ENCODE measurements at places on chromosomes 7 and 10.

DNA sequence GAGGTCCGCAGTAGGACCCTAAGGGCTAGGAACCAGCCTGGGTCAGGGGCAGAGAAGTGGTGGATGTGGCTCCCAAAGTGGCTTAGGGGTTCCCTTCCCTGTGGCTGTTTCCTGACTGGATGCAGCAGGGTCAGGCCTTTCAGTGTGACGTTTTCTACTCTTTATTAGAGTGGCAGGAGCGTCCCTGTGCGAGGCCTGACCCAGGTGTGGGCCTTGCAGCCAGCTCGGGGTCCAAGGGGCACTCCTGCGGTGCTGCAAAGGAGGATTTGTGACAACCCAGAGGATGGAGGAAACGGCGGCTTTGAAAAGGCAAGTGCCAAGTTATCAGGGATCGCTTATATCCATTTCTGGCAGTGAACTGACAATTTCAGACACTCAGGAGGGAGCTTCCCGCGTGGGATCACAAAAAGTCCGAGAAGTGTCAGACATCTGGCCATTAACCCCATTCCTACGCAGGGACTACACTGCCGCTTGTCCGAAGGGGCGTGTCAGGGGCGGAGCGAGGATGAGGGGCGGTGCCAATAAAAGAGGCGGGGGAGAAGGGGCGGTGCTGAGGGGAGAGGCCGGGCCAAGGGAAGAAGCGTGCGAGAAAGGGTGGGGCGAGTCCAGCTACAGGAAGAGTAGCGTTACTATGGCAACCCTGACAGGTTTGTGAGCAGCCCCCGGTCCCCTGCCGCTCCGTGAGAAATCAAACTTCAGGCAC lies 98.8 kb upstream of the ZNF722 start:
- DNase-seq: peak; percentile 82

DNA sequence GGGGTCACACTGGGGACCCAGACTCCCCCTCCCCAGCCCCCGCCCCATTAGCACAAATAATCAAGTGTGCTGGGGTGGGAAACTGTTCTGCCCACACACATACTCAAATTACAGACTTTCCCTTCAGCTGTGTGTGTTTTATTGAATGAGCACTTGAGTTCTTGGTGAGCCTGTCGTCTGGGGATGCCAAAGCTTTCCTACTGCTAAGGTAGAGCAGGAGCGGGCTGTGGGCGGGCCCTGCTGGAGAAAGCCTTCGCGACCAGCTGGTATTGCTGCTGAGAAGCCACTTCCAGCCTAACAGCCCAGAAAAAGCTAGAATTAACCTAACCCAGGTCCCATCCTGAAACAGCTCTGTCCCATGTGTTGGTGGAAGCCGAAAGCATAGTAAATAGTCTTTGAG lies 87.0 kb upstream of the KMT2E start:
- no peak for DNase-seq

GRCh38 chr7:71361451-71362032 lies 229.6 kb downstream of the GALNT17 start:
- DNase-seq: no peak

- DNase-seq: no peak
Observed at GRCh38 chr7:85068799-85069198, 118.1 kb downstream of the SEMA3D start.

DNA sequence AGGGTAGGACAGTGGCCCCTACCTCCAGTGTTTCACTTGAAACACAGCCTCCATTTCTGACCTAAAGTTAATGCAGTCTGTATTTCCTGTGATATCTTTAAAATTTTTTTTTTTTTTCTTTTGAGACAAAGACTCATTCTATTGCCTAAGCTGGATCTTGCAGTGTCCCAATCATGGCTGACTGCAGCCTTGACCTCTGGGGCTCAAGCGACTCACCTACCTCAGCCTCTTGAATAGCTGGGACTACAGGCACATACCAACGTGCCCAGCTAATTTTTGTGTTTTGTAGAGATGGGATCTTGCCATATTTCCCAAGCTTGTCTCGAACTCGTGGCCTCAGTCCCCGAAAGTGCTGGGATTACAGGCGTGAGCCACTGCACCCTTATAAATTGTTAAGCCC lies 16.7 kb upstream of the MGAM2 start:
- DNase-seq: no peak

DNA sequence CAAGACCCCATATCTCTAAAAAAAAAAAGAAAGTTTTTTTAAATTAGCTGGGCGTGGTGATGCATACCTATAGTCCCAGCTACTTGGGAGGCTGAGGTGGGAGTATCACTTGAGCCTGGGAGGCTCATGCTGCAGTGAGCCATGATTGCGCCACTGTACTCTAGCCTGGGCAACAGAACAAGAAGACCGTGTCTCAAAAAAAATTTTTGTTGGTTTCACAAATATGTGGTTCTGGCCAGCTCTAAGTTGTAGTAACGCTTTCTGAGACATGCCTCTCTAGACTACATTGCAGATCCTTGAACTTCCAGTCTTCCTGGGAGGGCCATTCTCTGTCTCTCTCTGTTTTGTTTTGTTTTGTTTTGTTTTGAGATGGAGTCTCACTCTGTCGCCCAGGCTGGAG lies 24.6 kb upstream of the RHBDD2 start:
- DNase-seq: no peak

GRCh38 chr10:91049296-91049987 lies 128.6 kb upstream of the ANKRD1 start:
- DNase-seq: no peak

DNA sequence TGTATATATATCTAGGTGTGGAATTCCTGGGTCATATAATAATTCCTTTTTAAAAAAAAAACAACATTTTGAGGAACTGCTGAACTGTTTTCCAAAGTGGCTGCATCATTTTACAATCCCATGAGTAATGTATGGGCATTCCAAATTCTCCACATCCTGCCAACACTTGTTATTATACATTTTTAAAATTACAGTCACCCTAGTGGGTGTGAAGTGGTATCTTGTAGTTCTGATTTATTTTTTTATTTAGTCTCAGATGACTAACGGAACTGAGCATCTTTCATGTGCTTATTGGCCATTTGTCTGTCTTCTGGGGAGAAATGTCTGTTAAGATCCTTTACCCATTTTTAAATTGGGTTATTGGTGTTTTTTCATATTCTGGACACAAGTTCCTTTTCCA lies 12.0 kb upstream of the KLHL7 start:
- DNase-seq: no peak

GRCh38 chr10:19828278-19829049 lies 12.2 kb downstream of the PLXDC2 start:
- no peak for DNase-seq

- DNase-seq: no peak
Observed at GRCh38 chr10:93995598-93996271, 2.0 kb downstream of the PLCE1 start.

DNA sequence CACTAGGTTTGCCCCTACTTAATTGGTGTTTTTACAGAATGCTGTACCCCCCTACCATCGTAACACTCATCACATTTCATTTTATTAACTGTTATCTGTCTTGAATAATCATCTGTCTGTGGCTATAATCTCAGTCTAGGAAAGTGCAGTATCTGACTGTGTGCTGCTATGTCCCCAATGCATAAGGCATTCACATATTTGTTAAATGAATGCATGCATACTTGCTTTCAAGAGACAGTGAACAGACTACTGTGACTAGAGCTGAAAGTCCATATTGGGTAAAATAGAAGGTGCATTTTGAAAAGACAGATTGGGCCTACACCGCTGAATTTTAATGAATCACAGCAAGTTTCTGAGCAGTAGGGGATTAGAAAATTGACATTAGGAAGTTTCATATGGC lies 112.3 kb downstream of the ARHGAP12 start:
- no peak for DNase-seq

- no peak for DNase-seq
Observed at GRCh38 chr10:130555411-130555750, 419.2 kb downstream of the GLRX3 start.

DNA sequence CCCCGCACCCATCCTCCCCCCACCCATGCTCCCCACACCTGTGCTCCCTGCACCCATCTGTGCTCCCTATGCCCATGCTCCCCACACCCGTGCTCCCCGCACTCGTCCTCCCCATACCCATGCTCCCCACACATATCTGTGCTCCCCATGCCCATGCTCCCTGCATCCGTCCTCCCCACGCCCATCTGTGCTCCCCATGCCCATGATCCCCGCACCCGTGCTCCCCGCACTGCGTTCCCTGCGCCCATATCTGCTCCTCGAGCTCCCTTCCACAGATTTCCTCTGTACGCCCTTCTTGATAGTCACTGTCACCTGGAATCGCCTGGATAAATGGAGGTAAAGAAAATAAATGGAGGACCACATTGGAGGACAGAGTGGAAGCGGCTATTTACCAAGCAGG lies 9.9 kb downstream of the DIP2C start:
- DNase-seq: no peak

DNA sequence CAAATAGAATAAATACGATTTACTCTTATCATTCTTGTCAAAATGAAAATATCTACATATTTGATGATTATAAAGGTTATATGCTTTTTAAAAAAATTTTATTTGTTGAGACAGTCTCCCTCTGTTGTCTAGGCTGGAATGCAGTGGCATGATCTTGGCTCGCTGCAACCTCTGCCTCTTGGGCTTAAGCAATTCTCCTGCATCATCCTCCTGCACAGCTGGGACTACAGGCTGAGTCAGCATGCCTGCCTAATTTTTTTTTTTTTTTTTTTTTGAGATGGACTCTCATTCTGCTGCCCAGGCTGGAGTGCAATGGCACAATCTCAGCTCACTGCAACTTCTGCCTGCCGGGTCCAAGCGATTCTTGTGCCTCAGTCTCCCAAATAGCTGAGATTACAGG lies 48.9 kb downstream of the PUS7 start:
- no peak for DNase-seq

- no peak for DNase-seq
Observed at GRCh38 chr7:17506095-17506494, 207.6 kb downstream of the AHR start.

DNA sequence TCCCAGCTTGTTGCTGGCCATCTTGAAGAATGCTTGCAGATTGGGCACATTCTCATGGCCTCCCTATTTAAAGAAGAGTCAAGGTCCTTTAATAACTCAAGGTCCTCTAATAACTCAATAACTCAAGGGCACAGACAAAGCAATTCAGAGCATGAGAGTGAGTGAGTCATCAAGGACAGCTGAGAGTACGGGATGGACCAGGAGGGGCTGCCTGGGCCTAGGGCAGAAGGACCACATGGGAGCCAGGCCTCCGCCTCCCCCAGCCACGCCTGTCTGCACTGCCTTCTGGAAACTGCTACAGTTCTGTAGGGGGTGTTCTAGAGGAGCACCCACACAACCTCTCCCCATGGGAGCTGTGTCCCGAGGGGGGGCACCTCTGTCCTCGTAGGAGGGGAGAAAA lies 48.9 kb downstream of the ZNF503 start:
- no peak for DNase-seq
